ENCODE measurements at places on chromosomes 6 and 20.

- no peak for DNase-seq
These were observed 5.5 kb downstream of the BFSP1 start for GRCh38 chr20:17525650-17526049.

DNA sequence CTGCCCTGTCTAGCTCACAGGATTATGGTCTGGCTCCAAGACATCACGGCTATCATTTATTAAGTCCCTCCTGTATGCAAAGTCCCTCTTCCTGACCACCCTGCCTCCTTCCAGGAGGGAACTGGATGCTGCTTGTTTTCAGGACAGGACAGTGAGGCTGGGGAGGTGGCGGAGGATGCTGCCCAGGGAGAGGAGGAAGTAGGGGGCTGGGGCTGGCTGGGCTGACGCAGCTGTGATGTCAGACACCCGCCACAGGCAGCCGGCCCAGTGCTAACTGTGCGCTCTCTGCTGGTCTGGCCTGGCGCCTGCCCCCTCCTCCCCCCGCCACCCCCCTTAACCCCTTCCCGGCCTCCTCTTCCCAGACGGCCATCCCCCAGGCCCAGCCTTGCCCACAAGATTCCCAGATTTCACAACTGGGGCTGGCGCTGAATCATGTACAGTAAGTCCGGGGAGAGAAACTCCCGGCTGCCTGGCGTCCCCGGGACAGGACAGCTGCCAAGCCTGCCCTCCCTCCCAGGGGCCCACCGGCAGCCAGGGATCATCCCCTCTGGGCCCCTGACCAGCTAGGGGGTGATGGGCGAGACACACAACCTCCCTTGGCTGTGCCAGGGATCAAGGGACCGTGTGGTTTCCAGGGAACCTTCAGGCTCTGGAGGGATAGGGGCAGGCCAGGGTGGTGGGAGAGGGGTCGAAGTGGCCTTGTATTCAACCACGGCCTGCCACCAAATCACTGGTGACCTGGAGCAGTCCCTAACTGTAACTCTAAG is 118.1 kb downstream of the CEBPB start:
- DNase-seq, result no peak

DNA sequence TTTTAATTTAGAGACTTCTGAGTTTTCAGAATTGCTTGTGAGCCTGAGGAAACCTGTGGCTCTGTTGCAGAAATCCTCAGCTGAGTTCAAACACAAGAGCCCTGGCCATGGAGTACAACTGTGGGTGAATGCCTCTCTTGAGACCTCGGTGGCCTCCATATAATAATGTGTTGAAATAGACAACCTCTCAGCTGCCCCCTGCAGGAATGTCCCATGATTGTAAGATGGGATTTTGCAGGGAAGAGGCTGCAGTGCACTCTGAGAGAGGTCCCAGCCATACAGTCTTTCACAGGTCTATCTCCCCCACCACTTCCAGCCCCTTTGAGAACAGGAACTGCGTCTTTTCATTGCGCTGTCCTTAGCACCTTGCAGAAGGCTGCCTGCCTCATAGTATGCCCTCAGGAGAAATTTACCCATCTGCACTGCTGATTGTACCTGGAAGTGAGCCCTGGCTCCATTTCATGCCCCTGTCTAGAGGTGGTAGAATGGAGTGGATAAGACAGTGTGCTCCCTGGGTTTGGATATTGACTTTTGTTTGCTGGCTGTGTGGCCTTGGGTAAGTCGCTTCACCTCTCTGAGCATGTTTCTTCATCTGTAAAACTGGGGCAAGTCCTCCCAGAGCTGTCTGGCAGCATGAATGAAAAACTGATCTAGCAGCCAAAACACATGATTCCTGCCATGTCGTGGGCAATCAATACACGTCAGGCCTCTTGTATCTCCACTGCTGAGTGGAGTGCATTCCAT is 16.8 kb upstream of the CDH22 start:
- DNase-seq, result no peak

- DNase-seq, result no peak
These were observed 26.1 kb upstream of the KCNB1 start for GRCh38 chr20:49508435-49509199.

DNA sequence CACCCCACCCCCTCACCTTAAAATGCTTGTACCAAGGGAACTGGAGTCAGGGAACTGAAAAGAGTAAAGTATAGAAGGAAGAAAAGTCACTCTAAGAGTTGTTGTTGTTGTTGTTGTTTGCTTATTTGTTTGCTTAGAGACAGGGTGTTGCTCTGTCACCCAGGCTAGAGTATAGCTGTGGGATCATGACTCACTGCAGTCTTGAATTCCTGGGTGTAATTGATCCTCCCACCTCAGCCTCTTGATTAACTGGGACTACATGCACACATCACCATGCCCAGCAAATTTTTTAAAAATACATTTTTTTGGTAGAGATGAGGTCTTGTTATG is 681.6 kb upstream of the GJE1 start:
- no peak for DNase-seq

All from GM19239 (cell line).